ENCODE measurements at places on chromosomes 5 and 9.

- no peak for DNase-seq
Observed at GRCh38 chr5:150431048-150431447, 18.3 kb upstream of the CD74 start.

GRCh38 chr9:91818647-91819403 is 131.2 kb downstream of the ROR2 start:
- no peak for DNase-seq

DNA sequence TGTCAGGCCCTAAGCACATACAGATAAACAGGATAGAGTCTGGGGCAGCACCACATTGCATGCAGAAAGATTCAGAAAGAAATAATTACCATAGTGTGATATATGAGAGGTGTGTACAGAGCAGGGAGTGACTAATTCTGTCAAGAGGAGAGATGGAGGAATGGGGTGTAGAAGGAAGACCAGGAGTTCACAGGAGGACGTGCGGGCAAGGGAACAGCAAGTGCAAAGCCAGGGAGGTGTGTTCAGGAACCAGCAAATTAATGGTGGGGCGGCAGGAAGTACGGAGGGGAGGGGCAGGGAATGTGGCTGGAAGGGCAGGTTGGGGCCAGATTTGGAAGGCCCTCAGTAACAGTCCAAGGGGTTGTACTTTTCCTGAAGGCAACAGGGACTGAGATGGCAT is 17.4 kb downstream of the EGR1 start:
- no peak for DNase-seq

DNA sequence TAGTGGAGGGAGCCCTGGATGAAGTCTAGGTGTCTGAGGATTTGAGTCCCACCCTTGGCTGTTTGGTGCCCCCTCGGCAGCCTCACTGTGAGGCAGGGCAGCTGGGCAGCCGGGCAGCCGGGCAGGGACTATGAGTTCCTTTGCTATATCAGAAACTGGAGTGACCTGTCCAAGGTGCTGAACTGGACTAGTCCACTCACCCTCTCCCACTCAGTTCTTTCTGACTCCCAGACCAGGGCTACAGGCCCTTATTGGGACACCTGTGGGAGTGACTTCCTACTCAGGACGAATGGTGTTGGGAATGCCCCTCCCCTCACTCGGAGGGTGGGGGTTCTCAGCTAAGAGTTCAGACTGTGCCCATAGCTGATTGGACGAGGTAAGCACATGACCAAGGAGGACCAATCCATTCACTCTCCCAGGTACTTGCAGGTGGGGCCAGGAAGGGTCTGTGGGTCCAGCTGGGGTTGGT is 34.1 kb upstream of the RAPGEF1 start:
- no peak for DNase-seq

- no peak for DNase-seq
Observed at GRCh38 chr9:134059188-134059641, 8.6 kb downstream of the BRD3 start.

Data from NT2/D1 (cell line).